ENCODE measurements at places on chromosomes 12 and 14. TPM values are rescaled to one million over a fixed set of nuclear protein-coding genes. Genes with fewer than 3 reads are reported as not detected.
A peak's percentile ranks its signal among the peaks of the same experiment; 100 is the strongest.

The VRTN gene
- total RNA-seq, result not detected

The DLK1 gene
- total RNA-seq, result not detected

The GPX2 gene
- not detected for total RNA-seq

The GYS2 gene
- not detected for total RNA-seq

The CAPRIN2 gene
- 32.3 TPM for total RNA-seq

The ST8SIA1 gene
- total RNA-seq, result 4.7 TPM

The GPD1 gene
- total RNA-seq, result 7.7 TPM

The LGR5 gene
- 0.71 TPM for total RNA-seq

The IFT43 gene
- total RNA-seq, result 39.0 TPM

The LMNTD1 gene
- total RNA-seq, result 2.3 TPM

DNA sequence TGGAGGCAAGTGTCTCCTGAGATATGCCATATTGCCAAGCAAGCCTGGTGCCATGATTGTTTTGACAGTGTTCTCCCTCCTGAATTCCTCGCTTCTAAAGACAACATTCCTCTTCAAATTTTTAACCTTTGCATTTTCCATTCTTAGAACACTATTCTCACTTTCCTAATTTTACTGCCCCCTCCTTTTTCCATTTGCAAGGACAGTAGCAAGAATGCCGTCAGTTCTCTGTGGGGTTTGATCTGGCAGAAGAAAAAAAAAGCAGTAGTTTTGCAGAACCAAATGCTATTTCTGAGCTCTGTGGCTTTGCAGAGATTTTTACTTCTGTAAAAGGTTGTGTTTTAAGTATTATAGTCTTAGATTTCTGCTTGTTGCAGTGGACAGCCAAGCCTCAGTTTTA, 295.2 kb downstream of the NUAK1 start:
- DNase-seq, result no peak

- DNase-seq, result no peak
Measured at GRCh38 chr14:76375947-76376404, at the start of gene ESRRB. TSS of gene ESRRB (plus strand) at chr14:76376137. CDS start at chr14:76376402, 265 bp downstream.

- DNase-seq, result no peak
Measured at GRCh38 chr12:49635656-49636055, 12.3 kb downstream of the PRPF40B start.

GRCh38 chr12:6452245-6452943, 552 bp downstream of the TAPBPL start:
- DNase-seq, result peak; percentile 74

GRCh38 chr12:100445081-100445481, 28.6 kb upstream of the NR1H4 start:
- no peak for DNase-seq

GRCh38 chr14:64391113-64391725, 3.1 kb downstream of the MTHFD1 start:
- DNase-seq, result no peak

GRCh38 chr14:28088125-28088524, 678.5 kb upstream of the FOXG1 start:
- DNase-seq, result no peak

DNA sequence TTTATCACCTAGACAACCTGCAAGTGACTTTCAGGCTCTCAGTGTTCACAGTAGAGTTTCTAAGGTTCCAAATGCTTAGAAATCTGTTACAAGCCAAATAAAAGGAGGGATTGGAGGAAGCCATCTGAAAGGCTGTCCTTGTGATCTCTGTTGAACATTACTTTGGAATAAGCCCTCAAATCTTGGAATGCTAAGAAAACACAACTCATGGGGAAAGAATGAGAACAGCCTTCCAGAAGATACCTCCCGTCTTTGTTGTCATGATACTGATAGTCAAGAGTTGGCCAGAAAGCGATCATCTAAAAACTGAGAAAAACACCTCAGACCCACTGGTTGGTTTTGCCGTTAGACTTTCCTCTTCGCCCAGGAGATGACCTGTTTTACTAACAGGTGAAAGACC, 44.4 kb upstream of the KCNK13 start:
- DNase-seq, result no peak

GRCh38 chr12:93094988-93095737, 166.1 kb upstream of the EEA1 start:
- no peak for DNase-seq
